ENCODE measurements at places on chromosomes 6 and 20. TPM values are rescaled to one million over a fixed set of nuclear protein-coding genes. Genes with fewer than 3 reads are reported as not detected.

- DNase-seq: no peak
Measured at GRCh38 chr6:116251568-116252384, 2.1 kb downstream of the TSPYL4 start.

DNA sequence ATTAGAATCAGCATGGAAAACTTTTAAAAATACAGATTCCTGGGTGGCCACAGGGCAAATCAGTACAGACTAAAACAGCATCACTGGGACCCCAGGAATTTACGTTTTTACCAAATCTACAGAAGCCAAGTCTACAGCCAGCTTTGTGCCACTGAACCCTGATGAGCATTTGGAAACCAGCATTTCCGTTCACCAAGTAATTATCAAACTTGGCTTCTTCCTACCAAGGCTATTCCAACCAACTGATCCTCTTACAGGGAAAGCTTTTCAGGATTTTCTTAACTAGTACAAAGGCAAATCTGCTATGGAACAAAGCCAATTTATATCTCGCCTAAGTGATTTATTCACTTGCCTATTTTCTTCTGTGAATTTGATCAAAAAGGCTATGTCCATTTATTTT, 47.0 kb downstream of the PLAGL1 start:
- no peak for DNase-seq

DNA sequence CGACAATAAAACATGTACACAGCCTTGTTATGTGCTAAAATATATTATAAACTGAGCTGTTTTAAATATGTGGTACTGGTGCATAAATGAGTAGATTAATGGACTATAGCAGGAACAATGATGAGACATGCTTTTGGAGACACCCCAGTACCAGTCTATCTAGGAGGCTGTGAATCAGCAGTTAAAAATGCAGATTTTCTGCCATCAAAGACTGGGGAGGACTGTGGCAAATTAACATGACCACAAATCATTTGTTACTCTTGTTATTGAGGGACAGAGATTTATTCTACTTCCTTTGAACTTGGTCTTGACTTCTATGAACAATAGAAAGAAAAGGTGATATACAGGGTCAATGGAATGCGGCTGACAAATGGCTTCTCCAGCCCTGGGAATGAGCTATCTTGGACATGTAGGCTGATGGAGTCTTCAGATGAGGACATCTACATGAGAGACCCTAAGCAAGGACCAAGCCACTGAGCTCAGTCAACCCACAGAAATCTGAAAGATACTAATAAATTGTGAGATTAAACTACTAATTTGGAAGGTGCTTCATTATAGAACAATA, 551.7 kb upstream of the GJE1 start:
- no peak for DNase-seq

GRCh38 chr6:77361018-77361417, 102.3 kb downstream of the HTR1B start:
- no peak for DNase-seq

DNA sequence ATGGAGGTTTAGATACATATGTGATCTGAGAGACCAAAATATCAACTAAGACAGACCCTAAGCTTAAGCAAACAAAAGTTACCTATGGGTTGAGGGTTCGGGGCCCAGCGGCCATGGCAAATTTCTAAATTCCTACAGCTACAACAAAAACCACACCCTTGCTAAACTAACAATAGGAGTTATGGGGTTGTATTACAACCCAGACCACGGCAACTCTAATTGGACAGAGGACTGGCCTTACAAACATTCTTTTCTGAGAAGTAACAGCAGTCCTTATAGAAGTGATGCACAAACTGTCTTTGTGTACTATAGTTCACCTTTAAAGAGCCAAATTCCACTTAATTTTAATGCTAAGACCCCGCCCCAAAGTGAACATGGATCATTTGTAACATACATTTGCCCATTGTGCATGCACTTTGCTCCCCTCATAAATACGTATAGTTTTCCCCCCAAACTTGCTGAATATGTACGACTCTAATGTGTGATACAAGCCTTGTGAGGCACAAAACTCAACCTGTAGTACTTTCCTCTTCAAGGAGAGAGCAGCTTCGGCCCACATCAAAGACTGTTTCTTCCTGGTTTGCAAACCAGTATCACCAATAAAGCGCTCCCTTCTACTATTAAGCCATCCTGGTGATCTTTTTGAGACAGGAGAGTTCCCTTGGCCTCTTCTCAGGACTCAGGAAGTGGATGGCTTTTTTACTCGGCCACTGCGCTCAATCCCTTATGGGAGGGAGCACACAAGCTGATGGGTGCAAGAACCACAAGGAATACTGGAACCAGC, 25.6 kb upstream of the MBOAT1 start:
- no peak for DNase-seq

DNA sequence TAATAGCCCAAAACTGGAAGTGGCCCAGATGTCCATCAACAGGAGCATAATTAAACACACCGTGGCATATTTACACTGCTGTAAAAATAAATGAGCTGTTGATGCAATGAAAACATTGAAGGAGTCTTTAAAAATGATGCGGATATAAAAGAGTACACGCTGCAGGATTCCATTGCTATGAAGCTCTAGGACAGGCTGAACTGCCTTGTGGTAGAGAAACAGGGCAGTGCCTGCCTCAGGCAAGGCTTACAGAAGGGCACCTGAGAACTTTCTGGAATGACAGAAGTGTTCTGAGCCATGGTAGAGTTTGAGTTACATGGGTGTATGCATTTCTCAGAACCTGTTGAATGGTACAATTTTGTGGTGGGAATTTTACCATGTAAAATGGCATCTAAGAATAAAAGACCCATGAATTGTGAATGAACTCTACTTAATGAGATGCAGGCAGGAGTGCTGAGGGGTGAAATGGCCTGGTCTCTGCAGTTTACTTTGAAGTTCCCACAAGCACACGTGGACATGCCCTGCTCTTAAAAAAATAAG, 45.3 kb upstream of the RIN2 start:
- DNase-seq: no peak

GRCh38 chr6:7110092-7110792, 2.5 kb downstream of the RREB1 start:
- no peak for DNase-seq

- no peak for DNase-seq
Measured at GRCh38 chr6:162685586-162685985, 42.0 kb downstream of the PRKN start.

DNA sequence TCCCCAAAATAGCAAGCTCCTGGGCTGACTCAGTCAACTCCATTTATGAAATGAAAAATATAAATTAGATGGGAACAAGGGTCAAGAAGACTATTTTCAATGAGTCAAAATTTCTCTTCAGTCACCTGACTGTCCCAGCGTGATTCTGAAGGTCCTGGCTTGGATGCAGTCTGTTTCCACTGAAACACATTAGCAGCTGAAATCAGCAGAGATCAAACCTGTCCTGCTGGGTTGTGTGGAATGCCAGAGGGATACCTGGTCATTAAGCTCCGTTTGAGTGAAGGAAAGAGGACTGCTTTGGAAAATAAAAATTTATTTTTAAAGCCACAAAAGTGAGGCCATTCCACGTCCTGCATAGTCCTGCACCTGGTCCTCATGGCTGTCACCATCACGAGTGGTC, 37.4 kb downstream of the PXDC1 start:
- DNase-seq: no peak

DNA sequence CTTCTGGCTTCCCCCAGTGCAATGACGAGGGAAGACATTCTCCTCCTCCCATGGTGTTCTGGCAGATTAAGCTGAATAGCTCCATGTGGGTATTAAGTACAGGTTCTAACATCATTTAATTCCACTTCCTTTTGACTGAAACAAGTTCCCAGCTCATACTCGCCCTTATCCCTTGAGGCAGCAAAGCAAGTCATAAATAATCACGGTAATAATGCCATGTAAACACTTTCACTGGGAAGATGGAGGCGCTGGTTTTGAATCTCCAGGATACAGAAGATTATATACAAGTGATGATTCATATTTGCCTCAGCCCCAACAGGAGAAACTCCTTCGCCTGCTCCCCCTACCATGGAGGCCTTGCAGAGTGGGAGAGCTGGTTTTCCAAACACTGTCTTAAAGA, 141.3 kb downstream of the PXDC1 start:
- DNase-seq: no peak

DNA sequence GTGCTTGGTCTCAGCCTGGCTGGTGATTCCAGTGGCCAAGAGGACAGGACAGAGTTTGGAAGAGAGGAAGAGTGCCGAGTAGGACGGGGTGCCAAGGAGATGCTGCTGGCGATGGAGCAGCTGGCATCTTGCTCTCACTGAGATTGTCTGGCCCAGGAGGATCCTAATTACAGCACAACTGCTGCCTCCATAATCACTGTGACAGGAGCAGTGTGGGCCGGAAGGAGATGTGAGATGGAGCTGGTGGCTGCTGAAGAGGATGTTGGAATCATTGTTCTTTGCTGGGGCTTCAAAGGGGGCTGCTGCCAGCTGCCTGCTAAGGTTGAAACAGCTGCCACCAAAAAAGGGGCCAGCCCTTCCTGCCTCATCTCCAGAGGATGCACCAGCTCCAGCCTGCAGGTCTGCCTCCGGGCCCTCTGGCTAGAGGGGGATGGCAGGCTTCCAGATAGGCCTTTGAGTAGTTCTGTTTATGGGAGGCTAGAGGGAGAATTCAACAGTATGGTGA, 214.4 kb downstream of the RNF144B start:
- no peak for DNase-seq

- no peak for DNase-seq
Measured at GRCh38 chr6:150499882-150500312, 99.8 kb upstream of the PLEKHG1 start.

DNA sequence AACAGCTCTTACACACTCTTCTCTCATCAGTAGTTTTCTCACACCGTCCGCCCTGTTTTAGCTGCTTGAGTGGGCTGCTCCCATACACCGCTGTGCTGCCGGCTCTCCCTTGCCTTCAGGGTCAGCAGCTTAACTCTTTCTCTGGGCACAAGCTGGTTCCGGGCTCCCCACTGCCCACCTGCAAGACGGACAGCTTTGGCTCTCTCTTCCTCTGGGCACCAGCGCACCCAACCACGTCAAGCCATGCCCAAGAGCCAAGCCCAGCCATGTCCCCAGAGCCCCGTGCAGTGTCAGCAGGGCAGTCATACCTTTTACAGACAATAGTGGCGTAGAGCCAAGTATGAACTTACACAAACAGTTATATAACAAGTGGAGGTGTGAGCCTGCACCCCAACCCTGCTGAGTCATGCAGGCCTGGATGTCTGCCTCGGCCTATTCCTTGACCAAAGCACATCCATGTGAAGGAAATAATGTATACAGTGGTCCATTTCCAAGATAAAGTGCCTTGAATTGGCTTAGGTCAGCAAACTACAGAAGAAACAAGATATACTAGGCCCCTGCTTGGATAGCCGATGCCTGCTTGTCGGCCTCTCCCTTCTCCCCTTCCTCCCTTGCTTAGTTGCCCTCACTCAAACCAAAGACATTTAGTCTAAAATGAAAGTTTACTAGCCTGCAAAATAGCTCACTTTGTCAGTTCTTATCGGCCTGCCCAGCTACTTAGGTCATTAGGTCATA, 89.3 kb downstream of the JPH2 start:
- no peak for DNase-seq

DNA sequence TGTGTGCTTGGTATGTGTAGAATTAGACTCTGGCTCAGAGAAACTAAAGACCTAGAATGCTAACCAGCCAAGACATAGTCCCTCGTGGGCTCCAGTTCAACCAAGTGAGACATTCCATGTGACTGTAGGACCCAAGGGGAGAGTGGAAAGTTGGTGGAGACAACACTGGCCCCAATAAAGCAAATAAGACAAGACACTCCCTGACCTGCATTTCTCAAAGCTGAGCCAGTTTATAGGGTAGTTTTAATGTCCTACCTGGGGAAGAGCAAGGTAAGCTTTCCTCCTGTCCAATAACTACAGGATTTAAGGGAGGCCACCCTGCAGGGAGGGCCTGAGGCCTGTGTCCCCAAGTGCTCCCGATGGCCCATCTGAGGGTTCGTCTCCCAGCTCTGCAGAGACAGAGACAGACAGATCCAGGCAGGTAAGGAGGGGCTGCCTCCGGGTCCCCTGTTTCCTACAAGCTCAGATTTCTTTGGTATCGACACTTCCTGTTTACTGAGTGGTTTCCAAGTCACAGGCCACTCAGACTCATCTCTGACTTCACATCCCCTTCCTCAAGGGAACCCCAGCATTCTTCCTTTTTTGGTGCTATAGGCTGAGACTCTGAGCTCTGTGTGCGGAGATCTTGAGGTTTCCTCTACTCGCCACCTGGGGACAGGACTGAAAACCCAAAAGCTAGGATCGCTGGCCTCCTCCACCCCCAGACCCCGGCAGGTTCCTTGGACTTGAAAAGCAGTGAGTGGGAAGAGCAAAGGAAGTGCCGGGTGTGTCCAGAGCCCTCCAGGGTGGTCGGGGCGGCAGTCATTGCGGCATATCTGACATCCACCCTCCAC, 92.4 kb downstream of the PRND start:
- no peak for DNase-seq

GRCh38 chr6:56759521-56759920, 116.8 kb upstream of the DST start:
- no peak for DNase-seq

DNA sequence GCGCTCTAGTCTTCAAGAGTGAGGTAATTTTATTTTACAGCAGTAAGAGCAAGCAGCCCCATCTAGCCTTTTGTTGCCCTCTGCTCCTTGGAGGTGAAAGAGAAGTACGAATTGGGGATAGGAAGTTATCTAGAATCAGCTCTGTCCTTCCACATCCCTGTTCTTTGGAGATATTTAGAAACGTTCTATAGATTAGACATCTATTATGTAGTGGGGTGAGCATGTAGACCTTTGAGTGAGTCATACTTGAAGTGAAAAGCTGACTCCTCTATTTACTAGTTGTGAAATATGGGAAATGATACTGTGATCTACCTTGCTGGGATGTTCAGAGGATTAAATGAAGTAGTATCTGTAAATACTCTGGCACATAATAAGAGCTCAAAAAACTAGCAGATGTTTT, 36.0 kb upstream of the SLC35D3 start:
- DNase-seq: no peak

- DNase-seq: no peak
Measured at GRCh38 chr6:16352821-16353438, 114.5 kb downstream of the GMPR start.

DNA sequence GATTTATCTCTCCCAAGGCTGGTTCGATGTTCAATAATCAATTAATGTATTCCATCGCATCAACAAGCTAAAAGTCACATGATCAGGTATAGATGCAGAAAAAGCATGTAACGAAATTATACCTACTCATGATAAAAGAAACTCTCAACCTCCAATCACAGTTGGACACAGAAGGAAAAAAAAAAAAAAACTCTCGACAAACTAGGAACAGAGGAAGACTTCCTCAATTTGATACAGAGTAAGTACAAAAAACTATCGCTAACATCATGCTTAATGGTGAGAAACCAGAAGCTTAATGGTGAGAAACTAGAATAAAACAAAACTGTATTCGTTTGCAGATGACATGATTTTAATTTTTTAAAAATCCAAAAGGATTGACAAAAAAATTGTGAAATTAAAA, 62.0 kb upstream of the SMIM29 start:
- DNase-seq: no peak

GRCh38 chr6:3825851-3826581, 23.2 kb upstream of the FAM50B start:
- peak; percentile 85 for DNase-seq

GRCh38 chr6:95804847-95805541, 210.8 kb upstream of the FUT9 start:
- DNase-seq: no peak

The ZC3H12D gene
- total RNA-seq: 5.2 TPM

The CLVS2 gene
- 0.92 TPM for total RNA-seq

The PLTP gene
- 15.0 TPM for total RNA-seq

The ADGRG6 gene
- total RNA-seq: 14.1 TPM

The CYP21A2 gene
- 0.93 TPM for total RNA-seq

All from mucosa of descending colon (tissue), 3 donors.